HAP-1 (cell line): ENCODE measurements at places on chromosomes 11 and 22.

DNA sequence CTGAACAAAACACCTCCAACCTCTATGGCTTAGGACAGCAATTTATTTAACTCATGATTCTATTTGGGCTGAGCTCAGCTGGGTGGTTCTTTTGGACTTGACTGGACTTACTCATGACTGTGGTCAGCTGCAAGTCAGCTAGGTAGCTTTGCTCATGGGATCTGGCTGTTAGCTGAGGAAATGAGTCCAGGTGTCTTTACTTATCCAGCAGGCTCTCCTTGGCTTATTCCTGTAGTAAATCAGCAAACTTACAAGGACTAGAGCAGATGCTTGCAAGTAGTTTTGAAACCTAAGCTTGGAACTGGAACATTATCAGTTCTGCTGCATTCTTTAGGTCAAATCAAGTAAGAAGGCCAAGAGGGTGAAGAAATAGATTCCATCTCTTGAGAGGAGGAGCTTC, 8.0 kb upstream of the HIKESHI start:
- DNase-seq, result no peak

DNA sequence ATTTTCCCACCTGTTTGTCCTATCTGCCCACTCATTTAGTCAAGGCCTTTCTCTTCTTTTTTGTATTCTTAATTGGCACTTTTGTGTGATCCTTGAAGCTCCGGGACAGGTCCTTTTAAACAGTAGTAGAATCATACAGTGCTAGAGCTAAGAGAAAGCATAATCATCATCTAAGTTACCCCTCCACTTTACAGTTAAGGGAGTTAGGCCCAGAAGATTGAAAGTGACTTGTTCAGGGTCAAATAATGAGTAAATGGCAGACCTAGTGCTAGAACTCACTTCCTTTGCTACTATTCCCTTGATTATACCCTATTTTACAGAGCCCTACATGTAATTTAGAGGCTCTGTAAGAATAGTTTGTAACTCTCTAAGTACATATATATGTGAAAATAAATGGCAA, 2.5 kb downstream of the USP47 start:
- peak; percentile 6 for DNase-seq

GRCh38 chr22:27913162-27913741, 5.8 kb downstream of the PITPNB start:
- no peak for DNase-seq

GRCh38 chr11:72475381-72475780, 41.0 kb upstream of the CLPB start:
- no peak for DNase-seq

- no peak for DNase-seq
Observed at GRCh38 chr22:41327124-41327523, 25.8 kb downstream of the ZC3H7B start.

GRCh38 chr22:36332623-36333332, 55.0 kb downstream of the MYH9 start:
- DNase-seq, result no peak

DNA sequence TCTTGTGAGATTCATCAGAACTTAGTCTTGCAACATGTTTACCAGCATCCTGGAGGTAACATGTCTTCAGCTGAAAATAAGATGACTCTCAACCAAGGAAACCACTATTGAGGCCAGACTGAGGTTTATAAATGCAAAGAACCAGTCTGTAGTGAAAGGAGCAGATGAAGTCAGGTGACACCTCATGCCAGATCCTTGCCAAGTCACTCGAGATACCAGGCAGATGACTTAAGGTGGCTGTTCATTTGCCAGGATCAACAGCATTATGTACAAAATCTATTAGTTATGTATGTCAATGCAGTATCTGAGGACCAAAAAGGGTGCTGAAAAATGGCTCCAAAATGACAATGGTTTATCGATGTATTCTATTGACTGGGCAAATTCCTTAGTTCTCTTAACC, 100.0 kb upstream of the SOX6 start:
- DNase-seq, result no peak

DNA sequence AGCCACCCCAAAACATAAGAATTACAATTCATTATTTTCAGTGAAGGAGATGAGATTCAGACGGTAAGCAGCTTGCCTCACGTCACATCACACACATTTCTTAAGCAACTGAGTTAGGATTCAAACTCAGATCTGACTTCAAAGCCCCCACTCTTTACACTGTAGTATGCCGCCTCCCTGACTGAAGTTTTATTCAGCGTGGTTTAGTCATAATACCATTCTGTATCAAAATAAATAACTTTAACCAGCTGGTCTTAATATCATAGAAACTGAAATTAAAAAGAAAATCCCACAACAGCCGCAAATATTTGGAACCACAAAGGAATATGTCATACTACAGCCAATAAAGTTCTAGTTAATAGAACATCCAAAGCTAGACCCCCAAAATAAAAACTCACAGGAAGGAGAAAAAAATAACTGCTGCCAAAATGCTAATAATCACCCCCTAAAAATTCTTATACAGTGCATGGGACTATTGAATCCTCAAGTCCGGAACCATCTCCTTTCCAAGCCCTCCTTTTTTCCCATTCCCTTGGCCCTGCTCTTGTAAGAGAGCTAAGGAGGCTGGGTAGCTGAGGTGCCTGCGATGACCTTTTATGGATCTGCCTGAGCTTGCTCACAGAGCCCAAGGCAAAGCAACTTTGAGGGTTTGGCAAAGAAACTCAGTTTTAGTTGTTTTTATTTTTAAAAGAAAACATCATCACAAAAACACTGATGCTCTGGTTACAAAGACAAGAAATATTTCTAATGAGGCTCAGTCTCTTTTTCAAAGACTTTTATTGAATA, 334.5 kb downstream of the TTC28 start:
- DNase-seq, result no peak

- no peak for DNase-seq
Observed at GRCh38 chr11:126359431-126360048, 4.1 kb downstream of the ST3GAL4 start.

GRCh38 chr22:30636226-30637077, 871 bp downstream of the SLC35E4 start:
- peak; percentile 38 for DNase-seq

DNA sequence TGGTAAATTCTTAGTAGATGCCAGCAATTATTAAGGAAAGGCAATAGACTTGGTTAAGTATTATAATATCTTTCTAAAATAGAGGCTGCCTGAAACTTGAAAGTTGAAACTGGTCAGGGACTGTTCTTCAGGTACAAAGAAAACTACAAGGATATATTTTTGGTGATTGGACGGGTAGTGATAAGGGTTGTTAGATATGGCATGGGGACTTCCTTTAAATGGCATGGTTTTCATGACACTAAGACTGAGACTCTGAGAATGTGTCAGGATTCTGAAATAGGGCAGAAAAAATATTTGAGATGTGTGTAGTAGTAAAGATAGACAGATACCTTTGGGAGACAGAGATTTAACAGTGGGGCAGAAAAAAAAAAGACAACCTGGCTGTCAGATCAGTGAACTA, 108.4 kb upstream of the SLC5A12 start:
- no peak for DNase-seq

GRCh38 chr22:48737461-48738203, 1090.0 kb downstream of the BRD1 start:
- no peak for DNase-seq

GRCh38 chr22:40385036-40385782, 14.8 kb downstream of the SGSM3 start:
- no peak for DNase-seq

DNA sequence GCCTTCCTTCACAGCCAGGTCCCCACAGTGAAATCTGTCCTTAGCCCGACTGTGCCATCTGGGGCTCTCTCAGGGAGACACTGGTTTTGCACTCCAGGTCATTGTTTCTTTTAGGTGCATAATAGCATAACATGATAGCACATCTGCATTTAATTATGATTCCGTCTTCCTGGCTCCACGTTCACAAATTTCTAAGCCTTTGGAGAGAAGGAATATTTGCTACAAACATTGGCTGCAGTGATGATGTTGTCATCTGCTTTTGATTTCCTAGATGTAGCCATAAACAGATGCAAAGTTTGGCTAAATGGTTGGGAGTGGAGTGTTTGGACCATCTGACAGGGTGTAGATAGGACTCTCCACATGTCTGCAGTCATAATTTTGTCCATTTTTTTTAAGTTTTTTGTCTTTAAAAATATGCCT, 12.0 kb upstream of the CAT start:
- no peak for DNase-seq

DNA sequence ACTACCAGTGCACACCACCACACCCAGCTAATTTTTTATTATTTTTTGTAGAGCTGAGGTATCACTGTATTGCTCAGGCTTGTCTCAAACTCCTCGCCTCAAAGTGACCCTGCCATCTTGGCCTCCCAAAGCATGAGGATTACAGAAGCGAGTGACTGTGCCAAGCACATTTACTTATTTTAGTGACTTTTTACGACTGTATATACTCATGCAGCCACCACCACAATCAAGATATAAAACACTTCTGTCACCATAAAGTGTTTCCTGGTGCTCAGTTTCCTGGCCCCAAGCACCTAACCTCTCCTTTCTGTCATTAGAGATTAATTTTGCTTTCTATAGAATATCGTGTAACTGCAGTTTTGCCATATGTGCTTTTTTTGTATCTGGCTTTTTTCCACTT, 25.9 kb downstream of the ELP4 start:
- no peak for DNase-seq

- DNase-seq, result no peak
Observed at GRCh38 chr22:30609260-30610185, 2.5 kb downstream of the TCN2 start.

GRCh38 chr11:14144934-14145333, 182.4 kb downstream of the SPON1 start:
- no peak for DNase-seq

GRCh38 chr11:81286959-81287358, 1446.7 kb downstream of the FAM181B start:
- no peak for DNase-seq

DNA sequence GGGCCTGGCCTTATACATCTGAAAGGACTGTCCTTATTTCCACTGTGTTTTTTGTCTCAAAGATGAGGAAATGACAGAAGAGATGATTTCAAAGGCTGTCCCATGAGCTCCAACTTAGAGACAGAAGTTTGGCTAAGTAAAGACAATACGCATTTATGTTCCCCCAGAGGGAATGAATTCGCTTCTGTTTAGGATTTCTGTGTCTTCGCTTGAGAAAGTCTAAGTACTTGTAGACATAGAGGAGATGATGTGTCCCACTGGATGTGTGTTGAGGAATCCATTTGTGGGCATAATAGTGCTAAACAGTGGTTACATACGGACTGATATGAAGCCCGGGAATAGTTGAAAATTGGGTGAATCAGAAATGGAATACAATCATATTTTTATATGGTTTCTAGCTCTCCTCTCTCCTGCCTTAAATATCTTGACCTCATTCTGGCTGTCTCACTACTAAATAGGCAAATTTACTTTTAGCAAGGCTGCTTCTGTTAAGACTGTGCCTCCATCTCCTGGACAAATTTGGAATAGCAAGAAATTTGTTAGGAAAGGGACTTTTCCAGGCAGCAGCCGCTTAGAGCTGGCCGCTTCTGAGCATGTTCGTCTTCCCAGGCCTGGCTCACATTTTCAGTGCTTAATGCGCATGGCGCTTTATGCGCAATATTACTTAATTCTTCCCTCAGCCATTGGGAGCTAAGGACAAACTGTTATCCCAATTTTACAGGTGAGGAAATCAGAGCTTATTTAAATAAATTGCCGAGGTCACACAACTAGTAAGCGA, 1.9 kb upstream of the PEX26 start:
- peak; percentile 68 for DNase-seq

DNA sequence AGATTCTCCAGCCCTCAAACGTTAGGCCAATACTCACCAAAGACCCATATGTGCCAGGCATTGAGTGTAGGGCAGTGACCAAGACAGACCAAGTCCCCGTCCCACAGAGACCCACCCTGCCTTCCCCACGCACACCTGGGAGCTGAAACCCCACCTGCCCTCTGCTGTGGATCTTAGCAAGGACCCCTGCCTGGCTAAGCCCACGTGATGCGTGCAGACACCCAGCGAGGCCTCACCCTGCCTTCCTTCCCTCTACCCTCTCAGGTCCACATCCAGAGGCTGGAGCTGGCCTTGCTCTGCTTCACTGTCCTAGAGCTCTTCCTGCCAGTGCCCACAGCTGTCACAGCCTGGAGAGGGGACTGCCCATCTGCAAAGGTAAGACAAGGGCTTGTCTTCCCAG, 10.2 kb downstream of the MS4A10 start:
- DNase-seq, result no peak

DNA sequence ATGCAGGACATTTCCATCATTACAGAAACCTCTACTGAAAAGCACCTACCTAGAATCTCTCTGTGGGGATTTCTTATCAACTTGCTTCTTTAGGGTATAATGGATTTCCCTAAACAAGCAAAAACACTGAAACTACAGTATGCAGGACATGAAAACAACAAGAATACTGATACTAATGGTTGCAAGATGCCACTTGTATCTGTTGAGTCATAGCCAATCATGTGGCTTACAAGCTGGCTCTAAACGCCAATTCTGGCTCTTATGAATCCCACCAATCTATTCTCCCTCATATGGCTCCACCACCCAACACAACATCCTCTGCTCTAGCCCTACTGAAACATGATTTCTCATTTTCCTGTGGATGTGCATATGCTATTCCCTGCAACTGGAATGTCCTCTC, 22.6 kb downstream of the TENM4 start:
- no peak for DNase-seq

DNA sequence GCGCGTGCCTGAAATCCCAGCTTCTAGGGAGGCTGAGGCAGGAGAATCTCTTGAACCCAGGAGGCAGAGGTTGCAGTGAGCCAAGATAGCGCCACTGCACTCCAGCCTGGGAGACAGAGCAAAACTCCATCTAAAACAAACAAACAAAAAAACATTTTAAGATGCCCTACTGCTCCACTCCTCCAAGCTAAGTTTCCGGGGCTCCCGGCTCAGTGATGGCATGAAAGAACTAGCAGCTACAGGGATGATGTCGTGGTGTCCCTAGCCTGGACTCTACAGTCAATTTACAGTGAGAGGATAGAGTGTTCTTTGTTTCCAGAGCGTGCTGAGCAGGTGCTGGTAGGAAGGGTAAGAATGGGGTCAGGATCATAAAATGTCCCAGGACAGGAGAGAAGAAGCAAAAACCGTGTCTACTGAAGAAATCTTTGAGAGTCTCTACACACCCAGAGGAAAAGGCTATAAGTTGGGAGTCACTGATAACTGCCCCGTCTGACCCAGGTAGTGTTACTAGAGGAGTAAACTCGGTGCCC, 1.2 kb upstream of the ZBTB3 start:
- DNase-seq, result no peak
